Activated CD4-positive, alpha-beta T cell treated with anti-CD3 and anti-CD28 coated beads for 36 hours (primary cell): ENCODE measurements at places on chromosomes 2 and 18. TPM values are rescaled to one million over a fixed set of nuclear protein-coding genes. Genes with fewer than 3 reads are reported as not detected.

GRCh38 chr2:107197594-107198294, 311.8 kb upstream of the ST6GAL2 start:
- no peak for DNase-seq

FSHR gene
- not detected for total RNA-seq

- no peak for DNase-seq
These were observed 736.8 kb upstream of the ID2 start for GRCh38 chr2:7945026-7945425.

DNA sequence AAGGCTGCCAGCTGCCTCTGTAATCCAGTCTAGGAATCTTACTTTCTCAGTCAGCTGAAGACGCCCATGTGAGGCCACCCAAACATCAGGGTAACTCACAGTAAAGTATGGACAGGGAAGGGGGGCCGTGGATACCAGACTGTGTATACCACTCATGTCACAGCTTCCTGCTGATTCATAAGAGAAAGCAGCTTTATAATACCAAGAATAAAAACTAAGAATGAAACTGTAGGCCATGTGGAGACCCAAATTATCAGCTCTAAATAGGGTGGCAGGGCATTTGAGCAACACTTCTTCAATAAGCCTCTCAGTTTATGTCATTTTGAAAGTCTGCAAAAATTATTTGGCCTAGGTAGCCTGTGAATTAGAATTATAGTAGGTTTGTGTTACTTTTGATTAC, 115.0 kb upstream of the CDCA7 start:
- DNase-seq = peak; percentile 49

SLC4A3 gene
- 0.16 TPM for total RNA-seq

DNA sequence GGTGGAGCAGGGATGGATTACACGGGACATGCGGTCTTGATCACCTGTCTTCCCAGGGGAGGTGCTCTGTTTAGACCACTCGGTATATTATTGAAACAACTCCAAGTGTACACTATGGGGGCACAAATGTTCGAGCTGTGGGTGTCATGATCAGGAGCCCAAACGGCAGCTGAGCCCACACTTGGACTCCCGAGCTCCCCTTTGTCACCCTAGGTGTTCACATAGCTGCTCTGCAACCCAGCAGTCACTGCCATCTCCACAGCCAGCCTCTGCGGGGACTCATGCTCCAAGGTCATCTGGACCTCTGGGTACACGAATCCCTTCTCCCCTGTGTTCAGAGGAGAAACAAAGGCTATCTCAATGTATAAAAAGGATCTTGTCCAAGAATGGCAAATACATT, 46.0 kb downstream of the CAPN13 start:
- DNase-seq = no peak

DNA sequence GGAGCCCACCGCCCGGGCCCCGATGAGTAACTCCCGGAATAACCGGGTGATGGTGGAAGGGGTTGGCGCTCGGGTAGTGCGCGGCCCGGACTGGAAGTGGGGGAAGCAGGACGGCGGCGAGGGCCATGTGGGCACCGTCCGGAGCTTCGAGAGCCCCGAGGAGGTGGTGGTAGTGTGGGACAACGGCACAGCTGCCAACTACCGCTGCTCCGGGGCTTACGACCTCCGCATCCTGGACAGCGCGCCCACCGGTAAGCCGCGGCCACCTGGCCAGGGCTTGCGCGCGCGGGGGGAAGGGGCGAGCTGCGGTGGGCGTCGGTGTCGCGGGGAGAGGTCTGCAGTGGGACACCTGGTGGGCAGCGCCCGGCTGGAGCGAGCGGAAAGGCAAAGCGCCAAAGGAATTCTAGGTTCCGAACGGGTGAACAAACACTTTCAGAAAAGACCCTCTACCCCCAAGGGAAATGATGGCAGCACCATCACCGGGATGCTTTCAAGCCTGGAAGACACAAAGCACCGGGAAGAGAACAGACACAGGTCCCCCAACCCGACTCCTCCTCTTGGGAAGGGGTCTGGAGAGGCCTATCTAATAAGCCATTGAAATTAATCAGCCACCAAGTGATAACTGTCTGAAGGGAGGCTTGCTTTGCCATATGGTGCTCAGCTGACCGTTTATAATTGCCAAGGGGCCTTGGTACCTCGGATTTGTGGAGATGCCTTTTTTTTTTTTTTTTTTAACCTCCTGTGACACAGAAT, 1.1 kb downstream of the MIB1 start:
- DNase-seq = peak; percentile 53

DNA sequence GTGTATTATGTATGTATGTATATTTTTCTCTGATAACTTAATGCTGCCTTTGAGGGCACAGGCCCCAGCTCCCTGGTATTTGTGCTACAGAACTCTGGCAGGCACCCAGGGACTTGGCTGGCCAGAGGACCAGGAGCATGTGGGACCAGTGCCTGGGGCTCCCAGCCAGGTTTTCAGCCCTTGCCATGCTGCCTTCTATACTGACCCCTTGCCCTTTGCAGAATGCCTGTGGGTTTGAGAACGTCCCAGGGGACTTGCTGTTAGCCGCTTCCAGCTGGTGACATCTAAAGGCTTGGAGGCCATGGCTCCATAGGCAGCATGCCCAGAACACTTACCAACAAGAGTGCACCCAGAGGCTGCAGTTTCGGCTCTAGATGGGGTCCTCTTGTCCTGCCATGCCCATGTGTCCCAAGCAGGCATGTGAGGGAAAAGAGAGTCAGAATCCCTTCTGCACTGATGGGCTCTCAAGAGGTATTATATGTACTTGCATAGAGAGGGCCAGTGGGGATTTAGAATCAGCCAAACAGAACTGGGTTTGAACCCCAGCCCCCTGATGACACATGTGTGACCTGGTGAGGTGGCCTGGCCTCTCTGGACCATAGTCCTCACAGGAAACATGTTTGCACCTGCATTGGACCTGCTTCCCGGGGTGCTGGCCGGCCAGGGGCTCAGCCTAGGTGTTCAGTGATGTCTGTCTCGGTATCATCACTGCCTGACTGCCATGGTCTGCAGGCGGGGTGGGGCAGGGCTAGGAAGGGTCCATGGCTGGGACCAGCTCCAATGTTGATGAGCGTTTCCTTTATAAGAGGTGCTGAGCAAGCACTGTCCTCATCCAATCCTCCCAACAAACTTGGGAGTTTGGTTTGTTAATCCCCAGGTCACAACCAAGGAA, 119.2 kb upstream of the FHL2 start:
- DNase-seq = no peak

GRCh38 chr2:218662827-218663226, 3.3 kb downstream of the BCS1L start:
- no peak for DNase-seq

DNA sequence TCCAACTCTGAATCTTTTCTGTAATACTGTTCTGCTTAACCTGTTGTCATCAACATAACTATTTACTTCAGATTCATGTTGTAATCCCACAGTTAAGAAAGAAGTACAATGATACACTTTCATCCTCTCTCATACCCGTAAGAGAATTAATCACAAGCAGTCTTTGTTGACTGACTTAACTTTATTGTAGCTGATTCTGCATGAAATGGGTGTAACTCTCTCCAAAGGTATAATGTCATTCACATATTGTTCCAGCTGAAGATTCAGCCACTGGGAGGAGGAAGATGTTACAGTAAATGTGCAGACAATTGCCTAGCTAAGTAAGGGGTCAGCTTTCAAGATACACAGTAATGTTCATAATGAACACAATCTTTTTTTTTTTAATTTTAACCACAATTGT, 13.5 kb upstream of the DSG2 start:
- no peak for DNase-seq

SERPINB11 gene
- not detected for total RNA-seq

MAL gene
- 43.3 TPM for total RNA-seq

GRCh38 chr18:48009116-48009745, 78.8 kb upstream of the SMAD2 start:
- no peak for DNase-seq

EFEMP1 gene
- not detected for total RNA-seq

DNA sequence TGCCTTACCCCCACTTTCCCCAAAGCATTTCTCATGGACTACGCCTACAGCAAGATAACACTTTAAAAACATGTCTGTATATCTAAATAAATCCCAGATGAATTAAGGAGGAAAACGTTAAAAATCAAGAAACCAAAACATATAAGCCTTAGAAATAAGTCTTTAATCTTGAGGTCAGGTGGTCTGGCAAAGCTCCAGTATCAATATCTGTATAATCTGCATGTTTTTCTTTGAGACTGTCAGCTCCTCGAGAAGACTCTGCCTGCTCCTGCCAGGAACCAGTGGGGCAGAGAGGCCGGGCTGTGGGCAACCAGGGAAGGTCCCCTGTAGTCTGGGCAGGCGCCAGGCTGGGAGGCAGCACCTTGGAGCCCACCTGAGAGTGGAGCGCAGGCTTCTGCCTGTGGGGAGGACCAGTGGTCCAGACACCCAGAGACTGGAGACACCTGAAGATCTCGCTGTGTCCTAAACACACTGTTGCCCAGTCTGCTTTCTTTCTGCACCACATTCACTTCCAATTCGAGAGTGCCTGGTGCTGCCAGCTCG, 291.0 kb upstream of the SOX11 start:
- no peak for DNase-seq

- DNase-seq = no peak
These were observed 522.5 kb upstream of the ID2 start for GRCh38 chr2:8159211-8159965.

AAMP gene
- total RNA-seq = 49.7 TPM

DNA sequence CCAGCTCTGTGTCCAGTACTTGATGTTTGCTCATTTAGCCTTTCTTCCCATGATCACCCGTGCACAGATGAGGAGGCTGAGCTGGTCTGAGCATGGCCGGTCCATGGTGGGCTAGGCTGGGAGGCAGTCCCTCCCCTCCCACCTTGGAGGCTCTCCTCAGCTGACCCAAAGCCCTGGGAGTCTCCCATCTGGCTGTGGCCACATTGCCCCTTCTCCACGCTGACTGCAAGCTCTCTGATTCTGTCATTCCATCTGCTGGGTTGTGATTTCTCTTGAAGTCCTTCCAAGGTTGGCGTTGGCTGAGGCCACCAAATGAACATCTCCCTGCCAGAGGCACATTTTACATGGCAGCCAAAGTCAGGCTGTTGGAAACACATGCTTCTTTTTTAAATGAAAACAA, 44.0 kb downstream of the ACKR3 start:
- DNase-seq = no peak

DNA sequence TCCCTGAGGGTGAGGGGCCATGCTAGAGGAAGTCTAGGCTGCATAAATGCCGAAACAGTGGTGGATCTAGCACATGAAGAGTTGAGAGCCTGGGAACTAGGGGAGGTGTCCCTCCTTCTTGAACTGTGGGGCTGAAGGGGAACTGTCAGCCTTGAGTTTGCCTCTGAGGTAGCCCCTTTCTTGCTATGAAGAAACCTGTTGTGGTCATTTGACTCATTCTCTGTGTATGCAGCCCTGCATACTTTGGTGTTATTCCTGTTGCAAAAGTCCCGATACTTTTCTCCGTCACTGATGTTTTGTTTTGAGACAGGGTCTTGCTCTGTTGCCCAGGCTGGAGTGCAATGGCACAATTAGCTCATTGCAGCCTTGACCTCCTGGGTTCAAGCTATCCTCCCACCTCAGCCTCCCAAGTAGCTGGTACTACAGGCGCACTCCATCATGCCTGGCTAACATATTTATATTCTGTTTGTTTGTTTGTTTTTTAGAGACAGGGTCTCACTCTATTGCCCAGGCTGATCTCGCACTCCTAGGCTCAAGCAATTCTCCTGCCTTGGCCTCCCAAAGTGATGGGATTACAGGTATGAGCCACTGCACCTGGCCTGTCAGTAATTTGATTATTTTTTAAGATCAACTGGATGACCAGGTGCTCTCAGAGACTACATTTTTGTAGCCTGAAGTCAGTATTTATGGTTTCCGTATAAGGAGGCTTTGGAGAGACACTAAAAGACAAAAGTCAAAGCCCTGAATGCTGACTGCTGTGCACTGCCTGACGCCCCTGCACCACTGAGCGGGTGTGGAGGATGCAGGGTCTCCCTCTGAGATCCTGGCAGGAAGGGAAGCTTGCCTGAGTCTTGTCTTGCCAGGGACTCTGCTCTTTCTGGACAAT, 126.0 kb upstream of the MSH6 start:
- no peak for DNase-seq

- DNase-seq = no peak
These were observed 9.6 kb downstream of the ICA1L start for GRCh38 chr2:202861987-202862386.

DES gene
- not detected for total RNA-seq

OTOF gene
- total RNA-seq = 1.9 TPM

- no peak for DNase-seq
These were observed 73.9 kb downstream of the MYCN start for GRCh38 chr2:16014041-16014787.

DNA sequence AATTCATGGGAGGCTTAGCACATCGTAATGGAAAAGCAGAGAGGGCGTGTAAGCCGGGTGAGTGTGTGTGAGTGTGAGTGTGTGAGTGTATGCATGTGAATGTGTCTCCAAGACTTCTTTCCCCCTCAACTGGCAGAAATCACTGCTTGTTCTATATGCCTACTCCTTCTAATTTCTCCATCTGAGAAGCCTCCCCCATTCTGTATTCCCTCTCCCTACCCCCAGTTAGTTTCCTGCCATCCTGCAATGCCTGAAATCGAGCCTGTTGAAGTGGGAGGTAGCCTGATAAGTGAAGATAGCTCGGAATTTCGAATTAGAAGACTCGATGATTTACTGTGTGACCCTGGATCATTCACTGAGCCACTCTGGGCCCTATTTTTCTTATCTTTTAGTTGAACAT, 30.0 kb upstream of the YWHAQ start:
- no peak for DNase-seq

- no peak for DNase-seq
These were observed 57.0 kb downstream of the PPP4R1 start for GRCh38 chr18:9557250-9557943.

- DNase-seq = no peak
These were observed 1655.3 kb upstream of the ACVR2A start for GRCh38 chr2:146189541-146189940.

DNA sequence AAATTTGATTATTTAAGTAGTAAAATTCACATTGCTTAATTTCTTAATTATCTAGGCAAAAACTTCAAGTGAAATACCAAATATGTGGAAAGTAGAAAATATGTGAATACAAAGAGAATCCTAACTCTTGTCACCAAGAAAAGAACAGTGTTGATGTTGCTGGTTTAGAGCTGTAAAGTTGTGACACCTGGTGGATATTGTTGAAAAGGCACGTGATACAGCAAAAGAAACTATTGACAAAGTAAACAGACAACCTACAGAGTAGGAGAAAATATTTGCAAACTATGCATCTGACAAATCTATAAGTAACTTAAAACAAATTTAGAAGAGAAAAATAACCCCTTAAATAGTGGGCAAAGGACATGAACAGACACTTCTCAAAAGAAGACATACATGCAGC, 25.6 kb upstream of the ZC3H15 start:
- no peak for DNase-seq

UGT1A5 gene
- total RNA-seq = not detected

- DNase-seq = no peak
These were observed 312.8 kb upstream of the GYPC start for GRCh38 chr2:126343136-126343535.

CFAP53 gene
- total RNA-seq = 0.44 TPM

DNA sequence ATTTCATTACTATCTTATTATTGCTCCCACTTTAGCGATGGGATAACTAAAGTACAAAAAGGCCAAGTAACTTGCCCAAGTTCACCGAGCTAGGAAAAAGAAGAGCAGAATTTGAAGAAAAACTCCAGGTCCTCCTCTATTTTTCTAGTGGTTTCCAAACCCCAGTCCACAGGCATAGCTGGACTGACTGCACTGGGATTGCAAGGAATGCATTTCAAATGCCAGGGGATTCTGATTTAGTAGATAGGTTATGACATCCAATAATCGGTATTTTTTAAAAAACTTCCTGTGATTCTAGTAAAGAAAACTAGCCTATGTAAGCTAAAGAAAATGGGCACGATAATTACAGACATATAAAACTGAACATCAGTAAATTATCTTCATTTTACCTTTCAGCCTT, 62.7 kb upstream of the GALNT5 start:
- DNase-seq = no peak

SERPINB7 gene
- total RNA-seq = not detected

GKN2 gene
- total RNA-seq = not detected
